Activated naive CD4-positive, alpha-beta T cell (primary cell): ENCODE measurements at places on chromosomes 4 and X.

- DNase-seq, result no peak
Measured at GRCh38 chrX:119604766-119605463, 1.3 kb downstream of the NKRF start.

DNA sequence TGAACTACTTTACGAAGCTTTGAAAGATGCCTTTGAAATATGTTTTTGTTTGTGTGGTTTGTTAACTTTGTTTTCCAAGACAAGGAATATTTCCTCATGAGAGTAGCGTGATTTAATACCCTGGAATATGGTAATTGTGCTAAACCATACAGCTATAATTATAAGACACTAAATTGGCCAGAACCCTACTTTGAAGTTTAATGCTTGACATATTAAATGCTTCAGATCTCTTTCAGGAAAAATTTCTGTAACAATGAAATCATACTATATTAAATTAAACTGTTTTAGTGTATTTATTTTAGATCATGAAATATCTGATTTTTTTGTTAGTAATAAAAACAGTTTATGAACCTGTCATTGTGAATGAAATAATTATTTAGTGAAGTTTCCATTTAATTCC, 63.5 kb downstream of the DCLK2 start:
- DNase-seq, result no peak

DNA sequence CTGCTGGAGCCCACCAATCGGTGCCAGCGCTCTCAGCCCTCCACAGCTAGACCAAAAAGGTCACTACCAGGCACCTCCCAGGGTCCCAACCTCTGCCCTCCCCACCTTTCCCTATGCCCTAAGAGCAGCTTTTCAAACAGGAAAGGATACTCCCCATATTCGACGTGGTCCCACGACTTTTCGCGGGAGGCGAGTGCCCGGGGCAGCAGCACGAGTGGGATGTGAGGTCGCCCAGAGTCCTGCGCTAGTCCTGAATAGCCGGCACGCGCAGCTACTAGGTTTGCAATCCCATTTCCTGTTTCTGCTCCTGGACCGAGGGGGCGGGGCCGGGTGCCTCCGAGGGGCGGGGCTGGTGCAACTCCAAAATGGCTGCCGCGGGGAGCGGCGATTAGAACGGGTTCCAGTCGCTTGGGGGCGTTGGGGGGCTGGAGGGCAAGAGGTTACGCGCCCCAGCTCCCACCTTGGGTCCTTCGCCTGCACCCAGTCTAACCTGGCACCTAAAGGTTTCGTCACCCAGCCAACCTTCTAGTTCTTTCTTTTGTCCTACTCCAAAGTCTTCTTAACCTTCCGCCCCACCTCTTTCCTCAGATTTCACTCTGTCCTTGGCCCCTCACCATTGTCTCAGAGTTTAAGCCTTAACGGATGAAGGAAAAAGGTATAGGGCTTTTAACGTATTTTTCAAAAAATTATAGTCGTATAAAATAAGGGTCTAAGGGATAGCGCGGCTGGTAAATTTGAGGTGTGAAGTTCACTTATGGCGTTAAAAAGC, 85.0 kb upstream of the TENT5D start:
- no peak for DNase-seq

DNA sequence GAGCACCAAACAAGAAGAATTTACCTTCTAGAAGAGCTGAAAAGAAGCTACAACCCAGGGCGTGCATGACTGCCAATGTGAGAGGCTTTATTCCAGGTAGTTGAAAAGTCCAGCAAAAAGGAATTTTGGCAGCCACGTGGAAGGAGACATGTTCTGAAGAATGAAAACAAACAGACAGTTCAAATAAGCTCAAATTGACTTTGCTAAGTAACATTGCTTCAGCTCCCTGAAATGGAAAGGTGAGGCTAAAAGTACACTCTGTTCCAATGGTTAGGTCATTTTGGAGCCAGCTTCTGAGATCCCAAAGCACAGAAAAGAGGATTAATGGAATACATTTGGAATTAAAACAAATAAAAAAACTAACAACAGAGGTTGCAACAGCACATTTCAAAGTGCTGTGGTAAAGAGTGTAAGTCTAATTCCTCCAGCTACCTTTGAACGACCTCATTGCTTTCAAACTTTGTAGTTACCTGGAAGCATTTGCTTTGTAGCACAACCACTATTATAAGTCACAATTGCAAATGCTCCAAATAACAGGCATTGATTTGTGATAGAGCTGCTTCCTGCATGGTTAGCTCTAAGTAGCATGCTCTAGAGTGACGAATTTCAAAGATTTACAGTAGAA, 405.3 kb upstream of the EDA2R start:
- no peak for DNase-seq

GRCh38 chr4:121030711-121031110, 41.6 kb downstream of the NDNF start:
- no peak for DNase-seq

- DNase-seq, result no peak
Measured at GRCh38 chr4:137266511-137266910, 265.8 kb downstream of the PCDH18 start.

DNA sequence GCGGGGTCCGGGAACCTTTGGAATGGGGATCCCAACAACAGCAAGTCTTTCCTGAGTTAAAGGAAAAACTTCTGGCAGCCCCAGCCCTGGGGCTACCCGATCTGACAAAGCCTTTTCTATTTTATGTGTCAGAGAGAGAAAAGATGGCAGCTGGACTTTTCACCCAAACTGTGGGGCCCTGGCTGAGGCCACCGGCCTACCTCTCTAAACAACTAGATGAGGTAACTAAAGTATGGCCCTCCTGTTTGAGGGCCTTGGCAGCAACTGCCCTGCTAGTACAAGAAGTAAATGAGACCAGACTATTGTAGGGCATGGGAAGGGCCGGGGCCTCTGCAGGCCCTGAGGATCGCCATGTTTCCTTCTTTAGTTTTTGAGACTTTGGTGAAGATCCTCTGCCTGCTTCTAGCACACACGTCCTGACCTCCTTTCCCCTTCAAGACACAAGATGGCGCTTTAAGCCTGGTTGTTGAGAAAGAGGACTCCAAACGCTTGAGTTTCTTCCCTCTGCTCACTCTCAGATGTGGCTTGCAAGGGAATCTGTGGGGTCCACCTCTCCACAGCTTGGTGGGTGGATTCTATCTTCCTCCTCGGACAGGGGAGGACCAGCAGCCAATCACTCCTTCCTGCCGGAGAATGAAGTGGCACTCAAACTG, 18.5 kb upstream of the DRD5 start:
- DNase-seq, result no peak

DNA sequence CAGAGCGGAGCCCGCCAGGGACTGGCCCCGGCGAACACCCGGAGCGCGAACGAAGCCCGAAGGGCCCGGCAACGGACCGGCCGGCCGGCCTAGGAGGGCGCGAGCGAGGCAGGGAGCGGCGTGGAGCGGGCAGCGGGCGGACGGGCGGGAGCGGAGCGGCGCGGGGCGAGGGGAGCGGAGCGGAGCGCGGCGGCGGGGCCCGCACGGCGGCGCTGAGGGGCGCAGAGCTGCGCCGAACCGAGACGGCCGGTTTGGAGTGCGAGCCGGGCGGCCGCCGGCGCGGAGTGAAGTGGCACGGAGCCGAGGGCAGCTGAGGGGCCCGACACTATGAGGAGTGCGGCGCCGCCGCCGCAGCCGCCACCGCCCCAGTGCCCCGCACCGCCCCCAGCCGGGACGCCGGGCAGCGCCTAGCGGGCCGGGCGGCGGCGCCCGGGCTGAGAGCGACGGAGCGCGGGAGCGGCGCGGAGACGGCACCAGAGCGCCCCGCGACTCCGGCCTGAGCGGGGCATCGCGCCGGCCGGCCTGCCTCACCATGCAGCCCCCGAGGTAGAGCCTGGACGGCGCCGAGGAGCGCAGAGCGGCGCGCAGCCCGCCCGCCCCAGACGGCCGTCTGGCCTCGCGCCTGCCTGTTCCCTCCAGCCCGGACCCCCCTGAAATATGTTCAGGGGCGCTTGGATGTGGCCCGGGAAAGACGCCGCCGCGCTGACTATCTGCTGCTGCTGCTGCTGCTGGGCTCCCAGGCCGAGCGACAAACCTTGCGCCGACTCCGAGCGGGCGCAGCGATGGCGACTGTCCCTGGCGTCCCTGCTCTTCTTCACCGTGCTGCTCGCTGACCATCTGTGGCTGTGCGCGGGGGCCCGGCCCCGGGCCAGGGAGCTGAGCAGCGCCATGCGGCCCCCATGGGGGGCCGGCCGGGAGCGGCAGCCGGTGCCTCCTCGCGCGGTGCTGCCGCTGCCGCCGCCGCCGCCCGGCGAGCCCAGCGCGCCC, 793 bp downstream of the NALF2 start:
- DNase-seq, result no peak

GRCh38 chr4:32429151-32429550, 1709.0 kb downstream of the PCDH7 start:
- no peak for DNase-seq

- no peak for DNase-seq
Measured at GRCh38 chrX:136112286-136112685, 35.0 kb upstream of the FHL1 start.

DNA sequence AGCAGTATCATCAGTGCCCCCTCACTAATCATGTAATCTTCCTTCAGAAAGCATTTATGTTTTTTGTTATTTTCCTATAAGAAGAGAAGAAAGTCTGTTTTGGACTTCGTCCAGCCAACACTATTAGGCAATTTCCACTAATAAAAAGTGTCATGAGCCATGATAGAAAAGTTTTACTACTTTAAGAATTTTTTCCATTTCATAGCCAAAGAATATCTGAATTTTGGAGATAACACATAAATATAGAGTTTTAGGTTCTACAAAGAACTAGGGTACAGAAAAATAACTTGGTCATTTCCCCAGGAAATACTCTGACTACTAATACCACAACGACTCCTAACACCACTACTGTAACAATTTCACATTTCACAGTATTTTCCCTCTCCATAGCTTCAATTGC, 41.8 kb upstream of the VEGFC start:
- DNase-seq, result no peak

GRCh38 chr4:102263024-102263787, 82.1 kb downstream of the SLC39A8 start:
- no peak for DNase-seq

- DNase-seq, result no peak
Measured at GRCh38 chr4:3657902-3658529, 108.2 kb upstream of the ADRA2C start.

DNA sequence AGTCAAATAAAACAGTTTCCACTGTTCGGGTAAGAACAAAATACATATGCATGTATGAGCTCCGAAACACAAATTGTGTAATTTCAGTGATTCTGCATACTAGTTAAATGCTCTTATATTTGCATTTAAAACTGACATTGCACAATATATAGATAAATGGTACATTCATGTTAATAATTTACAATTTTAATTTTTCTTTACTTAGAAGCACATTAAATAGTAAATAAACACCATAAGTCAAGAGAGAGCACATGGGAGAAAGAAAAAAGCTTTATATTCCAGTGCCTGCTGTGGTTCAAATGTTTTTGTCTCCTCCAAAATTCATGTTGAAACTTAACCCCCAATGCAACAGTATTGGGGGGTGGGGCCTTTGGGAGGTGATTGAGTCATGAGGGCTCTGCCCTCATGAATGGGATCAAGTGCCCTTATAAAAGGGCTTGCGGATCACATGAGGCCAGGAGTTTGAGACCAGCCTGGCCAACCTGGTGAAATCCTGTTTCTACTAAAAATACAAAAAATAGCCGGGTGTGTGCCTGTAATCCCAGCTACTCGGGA, 322.9 kb downstream of the BCOR start:
- no peak for DNase-seq

- DNase-seq, result no peak
Measured at GRCh38 chrX:150779385-150779784, 86.2 kb downstream of the MTMR1 start.

GRCh38 chr4:158610790-158611189, 60.9 kb downstream of the C4orf46 start:
- no peak for DNase-seq

DNA sequence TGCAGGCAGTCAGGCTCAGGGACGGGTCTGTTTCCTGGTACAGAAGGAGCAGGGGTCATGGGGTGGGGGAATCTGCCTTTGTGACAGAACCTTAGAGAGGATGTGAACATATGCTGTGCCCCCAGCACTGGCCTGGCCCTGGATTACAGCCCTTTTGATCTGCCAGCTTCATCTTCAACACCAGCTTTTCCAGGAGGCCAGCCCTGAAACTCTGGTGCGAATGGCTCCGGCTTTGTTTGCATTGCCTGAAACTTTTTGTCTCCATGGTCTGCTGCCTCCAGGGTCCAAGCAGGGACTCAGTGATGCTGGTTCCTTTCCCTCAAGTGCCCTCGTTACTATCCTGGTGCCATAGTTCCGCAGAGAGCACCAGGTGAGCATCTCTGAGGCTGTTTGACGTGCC, 2.1 kb downstream of the CNGA2 start:
- DNase-seq, result no peak

- no peak for DNase-seq
Measured at GRCh38 chr4:94352996-94353395, 10.4 kb upstream of the HPGDS start.

DNA sequence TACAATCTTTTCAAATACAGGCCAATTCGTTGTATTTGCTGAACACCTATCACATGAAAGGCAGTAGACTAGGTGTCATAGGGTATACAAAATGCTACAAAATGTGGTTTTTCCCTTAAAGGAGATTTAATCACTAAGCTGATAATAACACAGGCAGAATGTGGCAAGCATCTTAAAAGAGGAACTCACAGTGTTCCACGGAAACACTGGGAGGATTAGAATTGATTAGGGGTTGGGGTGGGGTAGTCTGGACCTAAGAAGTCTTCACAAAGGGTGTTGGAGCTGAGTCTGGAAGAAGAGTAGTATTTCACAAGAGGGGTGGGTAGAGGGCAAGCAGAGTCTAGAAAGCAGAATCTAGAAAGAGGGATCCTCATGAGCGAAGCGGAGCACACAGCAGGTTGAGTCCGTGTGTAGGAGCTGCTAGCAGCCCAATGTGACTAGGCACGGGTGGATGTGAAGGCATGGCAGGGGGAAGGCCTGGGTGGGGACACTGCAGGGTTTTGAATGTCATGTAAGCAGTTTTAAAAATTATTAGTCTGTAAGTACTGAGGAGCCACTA, 123.6 kb downstream of the MGST2 start:
- no peak for DNase-seq

- DNase-seq, result no peak
Measured at GRCh38 chr4:150939530-150939929, 75.6 kb downstream of the LRBA start.

DNA sequence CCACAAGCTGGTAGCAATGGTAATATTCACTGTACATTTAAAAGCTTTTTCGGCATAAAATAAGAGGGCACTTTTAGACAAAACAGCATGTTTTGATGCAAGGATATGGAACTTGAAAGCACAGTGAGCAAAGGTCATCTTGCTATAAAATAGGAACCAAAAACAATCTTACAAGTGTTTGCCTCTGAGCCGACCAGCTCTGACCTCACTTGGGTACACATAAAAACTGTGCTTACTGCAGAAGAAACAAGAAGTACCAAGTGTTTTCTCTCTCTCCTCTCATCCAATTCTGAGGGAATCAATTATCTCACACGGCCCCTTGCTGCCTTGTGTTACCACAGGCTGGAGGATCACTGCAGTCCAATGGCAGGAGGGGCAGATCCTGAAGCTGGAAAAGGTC, 4.8 kb upstream of the IQSEC2 start:
- no peak for DNase-seq
